Peyer's patch (tissue), 4 donors: ENCODE measurements at places on chromosomes 2 and 18. TPM values are rescaled to one million over a fixed set of nuclear protein-coding genes. Genes with fewer than 3 reads are reported as not detected.

The CXCR4 gene
- 446 TPM for total RNA-seq

The CD8B2 gene
- 5.0 TPM for total RNA-seq

- no peak for DNase-seq
- no peak overlapping the region for H3K4me3 ChIP-seq
- H3K27me3 ChIP-seq: no peaks in the 10 kb centered on the region
- H3K4me1 ChIP-seq: peaks cover 9% of the 10 kb centered on the region
- no peaks in the 10 kb centered on the region for H3K36me3 ChIP-seq
- H3K27ac ChIP-seq: peak overlapping the region; percentile 73
Observed at GRCh38 chr2:70104231-70105111, 17.2 kb downstream of the PCBP1 start.

The PDE1A gene
- 2.8 TPM for total RNA-seq

DNA sequence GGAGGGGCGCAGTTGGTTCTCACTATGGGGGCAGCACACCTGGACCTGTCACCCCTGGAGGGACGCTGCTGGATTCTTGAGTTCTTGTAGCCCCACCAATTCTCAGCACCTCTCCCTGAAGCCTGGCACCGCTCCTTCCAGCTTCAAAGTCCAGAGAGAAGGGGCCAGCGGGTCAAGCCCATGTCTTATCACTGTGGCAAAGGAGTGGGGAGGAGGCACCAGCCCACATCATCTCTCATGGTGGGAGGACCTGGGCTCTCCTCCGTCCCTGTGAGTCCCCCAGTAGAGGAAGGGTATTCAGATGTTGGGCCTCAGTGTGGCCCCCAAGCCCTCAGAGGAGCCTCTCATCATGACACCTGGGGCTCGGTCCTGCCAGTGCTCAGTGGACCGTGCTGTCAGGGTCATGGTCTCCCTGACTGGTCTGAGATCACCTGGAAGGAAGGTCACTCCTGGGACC is 67.4 kb downstream of the HS1BP3 start:
- peak; percentile 32 for DNase-seq
- no peak overlapping the region for H3K4me3 ChIP-seq
- no peaks in the 10 kb centered on the region for H3K27me3 ChIP-seq
- H3K36me3 ChIP-seq: no peaks in the 10 kb centered on the region
- peaks cover 8% of the 10 kb centered on the region for H3K4me1 ChIP-seq
- H3K27ac ChIP-seq: peak overlapping the region; percentile 17

The KANSL3 gene
- total RNA-seq: 55.6 TPM

DNA sequence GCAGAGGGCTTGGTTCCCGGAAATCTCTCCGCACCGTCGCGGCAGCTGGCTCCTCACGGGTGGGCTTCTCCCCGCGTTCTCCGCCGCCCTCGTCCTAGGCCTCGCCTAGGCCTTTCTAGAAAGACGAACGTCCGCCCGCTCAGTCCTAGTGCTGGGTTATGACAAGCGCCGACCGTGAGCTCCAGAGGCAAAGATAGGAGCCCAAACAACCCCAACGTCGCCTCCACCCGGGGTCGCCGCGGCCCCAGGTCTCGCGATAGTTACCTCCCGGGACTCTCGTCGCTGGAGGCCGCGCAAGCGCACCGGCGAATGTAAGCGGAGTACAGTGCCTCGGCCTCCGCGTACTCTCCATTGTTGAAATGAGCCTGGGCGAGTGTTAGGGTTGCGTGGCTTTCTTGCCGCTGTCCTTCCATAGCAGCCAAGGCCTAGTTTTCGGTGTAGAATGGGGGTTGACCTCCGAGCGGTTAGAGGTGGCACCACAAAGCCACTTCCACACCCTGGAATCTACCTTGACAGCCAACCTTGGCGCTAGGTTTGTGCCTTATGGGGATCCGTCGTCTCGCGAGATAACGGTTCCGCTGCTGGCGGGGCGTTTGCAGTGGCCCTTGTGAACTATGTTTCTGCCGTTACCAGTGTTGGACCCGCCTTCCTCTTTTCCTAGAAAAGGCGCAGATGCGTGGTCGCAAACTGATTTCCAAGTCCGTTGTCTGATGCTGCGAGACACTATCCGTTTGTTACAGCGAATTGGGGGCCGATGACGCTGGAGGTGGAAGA is at the start of gene TTC32:
Gene TTC32, minus strand, starts transcription at position 542 of the 774 bp plus-strand sequence. Its CDS starts 129 bp downstream, at position 413.
- peak within 1 kb of the TSS; percentile 96 for H3K4me3 ChIP-seq
- H3K27me3 ChIP-seq: no peaks in the 10 kb centered on the region
- H3K27ac ChIP-seq: peak within 1 kb of the TSS; percentile 96
- peaks cover 4% of the 10 kb centered on the region for H3K4me1 ChIP-seq
- DNase-seq: peak; percentile 95

DNA sequence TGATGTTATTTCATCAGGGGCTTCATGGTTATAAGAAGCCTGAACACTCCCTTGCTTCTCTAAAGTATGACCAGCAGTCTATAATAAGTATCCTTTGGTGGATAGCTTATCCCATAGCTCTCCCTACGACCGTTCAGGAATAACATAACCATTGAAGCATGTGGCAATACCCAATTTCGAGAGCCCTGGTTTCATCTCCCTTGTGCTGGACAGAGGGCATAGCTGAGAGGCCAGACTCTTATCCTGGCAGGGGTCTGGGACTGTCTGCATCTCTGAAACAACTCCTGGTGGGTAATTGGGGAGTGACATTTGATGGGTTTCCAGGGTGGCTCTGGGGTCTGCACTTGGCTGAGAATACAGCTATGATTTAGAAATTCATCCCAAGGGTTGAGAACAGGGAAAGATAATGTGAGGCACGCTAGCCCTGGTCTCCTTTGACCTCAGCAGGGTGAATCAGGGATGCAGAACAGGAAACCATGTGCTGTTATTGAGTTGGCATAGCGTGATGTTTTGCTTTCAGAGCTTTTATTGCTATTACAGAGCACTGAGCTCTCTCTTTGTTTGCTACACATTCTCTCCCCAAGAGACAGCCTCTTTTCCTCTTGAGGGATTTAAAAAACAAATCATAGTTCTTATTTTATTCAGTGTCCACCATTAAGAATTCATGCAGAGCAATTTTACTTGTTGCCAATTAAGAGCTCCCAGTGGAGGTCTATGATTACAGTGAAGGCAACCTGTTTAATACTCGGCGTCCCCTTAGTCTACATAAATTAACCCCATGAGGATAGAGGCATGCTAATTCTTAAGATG is 274.5 kb downstream of the NCKAP5 start:
- no peak overlapping the region for H3K27ac ChIP-seq
- H3K27me3 ChIP-seq: no peaks in the 10 kb centered on the region
- H3K4me3 ChIP-seq: no peak overlapping the region
- no peaks in the 10 kb centered on the region for H3K36me3 ChIP-seq

- H3K36me3 ChIP-seq: no peaks in the 10 kb centered on the region
- no peaks in the 10 kb centered on the region for H3K4me1 ChIP-seq
- DNase-seq: no peak
- H3K27me3 ChIP-seq: no peaks in the 10 kb centered on the region
- H3K4me3 ChIP-seq: no peak overlapping the region
Observed at GRCh38 chr18:7158216-7158615, 40.6 kb upstream of the LAMA1 start.

GRCh38 chr2:134262684-134263083 is 8.8 kb downstream of the MGAT5 start:
- DNase-seq: no peak
- H3K27ac ChIP-seq: peak overlapping the region; percentile 88
- H3K36me3 ChIP-seq: no peaks in the 10 kb centered on the region
- H3K27me3 ChIP-seq: no peaks in the 10 kb centered on the region
- H3K4me1 ChIP-seq: peaks cover 14% of the 10 kb centered on the region
- H3K4me3 ChIP-seq: no peak overlapping the region

GRCh38 chr2:85709401-85709811 is 15.2 kb downstream of the GNLY start:
- no peak for DNase-seq
- no peak overlapping the region for H3K4me3 ChIP-seq
- no peaks in the 10 kb centered on the region for H3K27me3 ChIP-seq
- peak overlapping the region; percentile 71 for H3K27ac ChIP-seq
- peaks cover 5% of the 10 kb centered on the region for H3K4me1 ChIP-seq

DNA sequence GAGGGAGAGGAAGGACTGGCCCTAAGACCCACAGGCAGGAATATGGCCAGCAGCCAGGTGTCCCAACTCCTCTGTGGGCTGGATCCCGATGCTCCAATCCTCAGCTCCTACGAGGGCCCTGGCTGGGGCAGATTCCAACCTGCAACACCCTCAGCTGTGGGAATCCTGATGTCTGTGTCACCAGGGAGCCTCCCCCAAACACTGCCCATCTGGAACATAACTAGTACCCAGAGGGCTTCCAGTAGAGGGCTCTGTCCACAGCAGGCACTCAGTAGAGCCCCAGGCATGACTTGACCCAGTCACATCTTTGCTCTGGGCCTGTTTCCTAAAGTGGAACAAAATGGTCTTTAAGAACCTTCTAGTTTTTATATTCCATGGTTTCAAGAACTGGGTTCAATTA is 20.6 kb upstream of the LOXHD1 start:
- no peaks in the 10 kb centered on the region for H3K36me3 ChIP-seq
- H3K27me3 ChIP-seq: no peaks in the 10 kb centered on the region
- no peak for DNase-seq
- H3K4me3 ChIP-seq: no peak overlapping the region
- no peaks in the 10 kb centered on the region for H3K4me1 ChIP-seq

The FKBP1B gene
- total RNA-seq: 12.4 TPM

DNA sequence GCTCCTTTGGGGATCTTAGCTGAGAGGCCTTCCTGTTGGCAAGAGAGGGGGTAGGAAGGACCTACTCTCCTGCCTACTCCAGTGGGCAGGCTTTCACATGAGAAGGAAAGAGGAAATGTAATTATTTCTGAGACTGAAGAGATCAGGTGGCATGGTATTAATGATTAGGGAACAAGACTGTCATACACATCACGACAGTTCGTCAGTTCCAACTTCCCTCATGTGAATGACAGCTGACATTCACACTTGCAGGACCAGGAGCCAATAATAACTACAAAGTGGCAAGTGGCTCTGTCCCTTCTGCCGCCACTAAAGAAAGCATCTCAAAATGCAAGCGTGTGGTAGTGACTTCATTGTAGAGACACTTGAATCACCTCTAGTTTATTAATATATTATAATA is 90.0 kb downstream of the ZCCHC2 start:
- no peak for DNase-seq
- H3K4me3 ChIP-seq: no peak overlapping the region
- H3K4me1 ChIP-seq: no peaks in the 10 kb centered on the region

GRCh38 chr2:160242893-160243564 is 43.0 kb upstream of the ITGB6 start:
- H3K4me1 ChIP-seq: no peaks in the 10 kb centered on the region
- no peaks in the 10 kb centered on the region for H3K36me3 ChIP-seq
- H3K27me3 ChIP-seq: no peaks in the 10 kb centered on the region
- DNase-seq: no peak
- H3K27ac ChIP-seq: no peak overlapping the region

DNA sequence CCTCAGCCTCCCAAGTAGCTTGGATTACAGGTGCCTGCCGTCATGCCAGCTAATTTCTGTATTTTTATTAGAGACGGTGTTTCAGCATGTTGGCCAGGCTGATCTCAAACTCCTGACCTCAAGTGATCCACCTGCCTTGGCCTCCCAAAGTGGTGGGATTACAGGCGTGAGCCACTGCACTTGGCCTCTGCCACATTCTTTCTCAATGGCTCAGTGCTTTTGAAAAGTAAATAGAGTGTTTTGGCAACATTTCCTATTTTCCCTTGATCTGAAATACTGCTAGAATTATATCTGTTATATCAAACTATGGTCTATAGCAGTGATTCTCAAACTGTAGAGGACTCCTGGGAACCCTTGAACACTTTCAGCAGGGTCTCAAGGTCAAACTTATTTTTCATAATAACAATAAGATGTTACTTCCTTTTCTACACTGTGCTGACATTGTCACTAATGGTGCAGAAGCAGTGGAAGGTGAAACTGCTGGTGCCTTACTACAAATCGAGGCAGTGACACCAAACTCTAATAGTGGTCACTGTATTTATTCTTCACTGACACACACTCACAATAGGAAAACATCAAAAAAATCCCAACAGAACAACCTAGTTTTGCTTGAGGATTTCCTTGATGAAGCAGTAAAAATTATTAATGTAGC is 10.6 kb downstream of the DAW1 start:
- H3K36me3 ChIP-seq: no peaks in the 10 kb centered on the region
- H3K27ac ChIP-seq: no peak overlapping the region
- no peaks in the 10 kb centered on the region for H3K27me3 ChIP-seq
- H3K4me1 ChIP-seq: no peaks in the 10 kb centered on the region

The MAL gene
- total RNA-seq: not detected

DNA sequence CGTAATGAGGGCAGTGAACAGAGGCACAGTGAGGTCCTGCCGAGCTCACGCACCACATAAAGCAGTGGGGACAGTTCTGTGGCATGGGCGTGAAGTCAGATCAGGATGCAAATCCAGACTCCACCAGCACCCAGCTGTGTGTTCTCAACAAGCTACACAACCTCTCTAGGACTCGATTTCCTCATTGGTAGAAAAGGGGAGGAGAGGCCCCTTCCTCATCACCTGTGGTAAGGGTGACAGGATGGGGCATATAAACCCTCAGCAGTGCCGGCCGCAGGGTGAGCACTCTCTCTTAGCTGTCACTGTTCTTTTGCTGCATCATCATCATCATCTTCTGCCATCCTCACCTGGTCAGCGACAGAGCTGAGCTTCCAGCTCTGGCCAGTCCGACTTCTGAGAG is 54.8 kb downstream of the C2orf76 start:
- DNase-seq: no peak
- H3K4me3 ChIP-seq: no peak overlapping the region
- H3K4me1 ChIP-seq: no peaks in the 10 kb centered on the region
- no peaks in the 10 kb centered on the region for H3K27me3 ChIP-seq
- H3K36me3 ChIP-seq: no peaks in the 10 kb centered on the region
- H3K27ac ChIP-seq: no peak overlapping the region

The VWA3B gene
- not detected for total RNA-seq

GRCh38 chr2:219168932-219169331 is 897 bp downstream of the SLC23A3 start:
- H3K4me1 ChIP-seq: peaks cover 20% of the 10 kb centered on the region
- no peak overlapping the region for H3K27ac ChIP-seq
- DNase-seq: no peak
- no peak overlapping the region for H3K4me3 ChIP-seq
- H3K27me3 ChIP-seq: no peaks in the 10 kb centered on the region
- peaks cover 31% of the 10 kb centered on the region for H3K36me3 ChIP-seq

The ACOXL gene
- not detected for total RNA-seq

The POU3F3 gene
- total RNA-seq: not detected

The DNAJC10 gene
- 22.9 TPM for total RNA-seq

DNA sequence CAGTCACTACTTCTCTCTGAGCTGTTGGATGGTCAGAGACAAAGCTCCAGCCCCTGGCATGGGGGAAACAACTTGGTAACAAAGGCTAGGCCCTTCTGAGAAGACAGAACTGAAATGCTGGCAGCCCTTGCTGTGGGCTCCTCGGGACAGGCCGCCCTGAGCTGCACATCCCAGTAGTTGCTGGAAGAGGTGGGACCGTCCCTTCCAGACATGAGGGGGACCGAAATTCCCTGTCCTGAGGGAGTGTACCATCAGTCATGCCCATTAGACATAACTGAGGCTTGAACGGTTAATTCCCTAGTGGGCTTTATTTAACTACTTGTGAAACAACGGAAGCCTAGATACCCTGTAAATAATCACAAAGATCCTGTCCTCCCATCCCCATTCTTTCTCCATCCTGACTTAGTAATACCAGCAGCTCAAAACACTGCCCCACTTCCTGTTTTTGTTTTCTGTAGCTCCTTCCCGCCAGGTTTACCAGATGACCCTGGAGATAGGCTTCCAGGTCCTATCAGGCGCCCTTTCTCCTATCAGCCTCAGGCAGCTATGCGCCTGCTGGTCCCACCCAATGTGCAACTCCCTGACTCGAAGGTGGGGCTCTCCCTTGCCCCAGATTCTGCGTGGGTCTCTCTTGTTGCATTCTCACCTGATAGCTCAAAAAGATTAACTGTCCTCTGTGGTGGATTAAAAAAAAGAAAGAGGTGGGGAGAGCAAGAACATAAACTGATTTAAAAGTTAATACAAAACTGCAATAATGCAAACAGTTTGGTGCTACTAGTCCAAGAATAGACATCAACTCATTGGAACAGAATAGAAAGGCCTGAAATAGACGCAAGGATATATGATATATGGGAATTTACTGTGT is 37.0 kb upstream of the NT5DC4 start:
- no peaks in the 10 kb centered on the region for H3K36me3 ChIP-seq
- no peak overlapping the region for H3K27ac ChIP-seq
- no peak overlapping the region for H3K4me3 ChIP-seq
- H3K4me1 ChIP-seq: no peaks in the 10 kb centered on the region
